Diencephalon (tissue), 1 donor: ENCODE measurements at places on chromosomes 2 and 18. TPM values are rescaled to one million over a fixed set of nuclear protein-coding genes. Genes with fewer than 3 reads are reported as not detected.

MROH2A gene
- total RNA-seq, result under 0.01 TPM

NEB gene
- total RNA-seq, result 3.2 TPM

RSAD2 gene
- 3.2 TPM for total RNA-seq

SKA1 gene
- 5.5 TPM for total RNA-seq

NPPC gene
- total RNA-seq, result 4.4 TPM

CD8A gene
- 1.6 TPM for total RNA-seq

TRABD2A gene
- total RNA-seq, result 2.5 TPM

ZNF519 gene
- 33.4 TPM for total RNA-seq

VWC2L gene
- total RNA-seq, result 30.0 TPM

CBLN2 gene
- total RNA-seq, result 127 TPM

ACVR1 gene
- 15.0 TPM for total RNA-seq

COL3A1 gene
- 109 TPM for total RNA-seq

SLC30A3 gene
- 2.1 TPM for total RNA-seq

FOSL2 gene
- total RNA-seq, result 10.6 TPM

BAZ2B gene
- 166 TPM for total RNA-seq

MARS2 gene
- 9.9 TPM for total RNA-seq

CHRNG gene
- not detected for total RNA-seq

CRYGD gene
- total RNA-seq, result 3.7 TPM

IL36G gene
- total RNA-seq, result not detected

GDF7 gene
- 0.23 TPM for total RNA-seq

CD207 gene
- total RNA-seq, result not detected

TMEFF2 gene
- 55.4 TPM for total RNA-seq

ALPI gene
- not detected for total RNA-seq

UGT1A10 gene
- not detected for total RNA-seq

TNS1 gene
- 12.7 TPM for total RNA-seq

ANKRD30B gene
- total RNA-seq, result 3.9 TPM

GCFC2 gene
- total RNA-seq, result 19.4 TPM

SPATS2L gene
- 80.5 TPM for total RNA-seq

TLX2 gene
- total RNA-seq, result not detected

NDC80 gene
- total RNA-seq, result 14.3 TPM

TXNDC2 gene
- not detected for total RNA-seq

IKZF2 gene
- total RNA-seq, result 17.8 TPM

SPC25 gene
- 9.2 TPM for total RNA-seq

GORASP2 gene
- total RNA-seq, result 35.3 TPM

CD8B gene
- 1.8 TPM for total RNA-seq

ADGRF3 gene
- not detected for total RNA-seq

IL1RN gene
- not detected for total RNA-seq

GALM gene
- 5.5 TPM for total RNA-seq

METAP1D gene
- total RNA-seq, result 8.8 TPM

POMC gene
- 5.3 TPM for total RNA-seq

PTRHD1 gene
- 41.3 TPM for total RNA-seq
